ENCODE measurements at places on chromosomes 7 and 10.

DNA sequence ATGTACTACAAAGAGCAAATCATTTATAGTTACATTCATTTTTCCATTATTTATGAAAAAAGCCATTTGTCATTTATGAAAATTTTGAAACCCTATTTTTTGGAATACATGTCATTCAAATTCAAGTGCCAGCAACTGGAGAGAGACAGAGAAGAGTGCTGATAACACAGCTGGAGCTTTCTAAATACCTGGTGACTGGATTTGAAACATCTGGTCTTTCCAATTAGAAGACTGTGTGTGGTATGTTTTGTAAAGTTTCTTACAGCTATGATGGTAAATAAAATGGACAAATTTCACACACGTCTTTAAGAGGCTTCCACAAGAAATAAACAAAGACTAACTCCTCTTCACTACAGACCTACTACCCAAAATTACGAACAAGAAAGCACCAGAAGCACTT, 56.8 kb downstream of the CHCHD3 start:
- no peak for DNase-seq

GRCh38 chr7:86786376-86786775, 142.7 kb downstream of the GRM3 start:
- no peak for DNase-seq

DNA sequence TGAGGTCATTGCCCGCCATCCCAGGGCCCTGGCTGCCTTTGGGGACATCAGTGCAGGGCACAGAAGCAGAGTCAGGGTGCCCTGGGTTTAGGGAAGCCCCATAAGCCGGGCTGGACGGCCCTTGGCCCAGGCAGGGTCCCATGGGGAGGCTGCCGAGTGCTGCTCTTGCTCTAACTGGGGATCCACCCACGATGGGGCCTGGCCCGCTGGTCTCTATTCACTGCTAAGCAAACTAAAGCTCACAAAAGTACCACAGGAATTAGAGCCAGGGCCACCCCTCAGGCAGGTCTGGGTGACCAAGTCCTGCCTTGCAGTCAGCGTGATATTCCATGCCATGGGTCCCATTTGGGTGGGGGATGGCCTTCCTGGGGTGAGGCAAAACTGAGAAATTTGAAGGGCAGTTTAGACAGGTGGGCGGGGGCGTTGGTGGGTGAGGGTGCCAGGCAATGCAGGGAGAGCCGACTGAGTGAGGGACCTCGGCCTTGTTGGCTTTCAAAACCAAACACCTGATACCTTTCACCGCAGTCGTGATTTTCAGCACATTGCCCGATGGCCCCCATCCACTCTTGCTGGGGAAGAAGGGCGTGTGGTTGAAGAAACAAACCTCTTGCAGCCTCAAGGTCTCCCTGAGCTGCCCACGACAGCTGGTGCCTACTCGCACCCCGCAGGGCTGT, 92.8 kb upstream of the PPIF start:
- DNase-seq: no peak

- no peak for DNase-seq
These were observed 1.1 kb downstream of the VWC2 start for GRCh38 chr7:49774459-49775064.

GRCh38 chr10:12701696-12702095, 299.8 kb downstream of the CCDC3 start:
- no peak for DNase-seq

- no peak for DNase-seq
These were observed 30.4 kb upstream of the RET start for GRCh38 chr10:43046288-43046991.
